ENCODE measurements at places on chromosomes 4 and X.

- DNase-seq = peak; percentile 31
Observed at GRCh38 chr4:38523524-38524448, 140.2 kb upstream of the KLF3 start.

DNA sequence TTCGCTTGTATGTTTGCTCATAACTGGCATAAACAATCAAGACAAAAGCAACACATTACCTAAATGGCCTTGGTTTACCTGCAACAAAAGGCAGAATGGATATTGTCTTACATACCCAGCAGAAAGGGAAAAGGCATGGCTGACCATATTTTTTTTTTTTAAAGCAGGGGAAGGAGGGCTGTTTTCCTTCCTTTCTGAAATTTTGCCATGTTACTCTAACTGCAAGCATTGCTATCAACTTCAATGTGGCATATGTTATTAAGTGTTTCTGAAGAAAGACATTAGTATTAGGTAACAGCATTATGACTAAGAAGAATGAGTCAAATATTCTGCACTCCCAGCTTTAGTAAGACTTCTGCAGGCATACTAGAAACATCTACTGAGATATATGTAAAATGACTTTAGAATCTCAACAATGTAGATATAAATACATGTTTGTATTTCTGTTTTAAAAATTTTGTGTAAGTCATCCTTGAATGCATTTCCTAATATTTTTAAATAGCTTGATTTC lies 512.6 kb upstream of the FAM241A start:
- DNase-seq = no peak

GRCh38 chrX:46582966-46583365 lies 9.4 kb downstream of the CHST7 start:
- DNase-seq = no peak

DNA sequence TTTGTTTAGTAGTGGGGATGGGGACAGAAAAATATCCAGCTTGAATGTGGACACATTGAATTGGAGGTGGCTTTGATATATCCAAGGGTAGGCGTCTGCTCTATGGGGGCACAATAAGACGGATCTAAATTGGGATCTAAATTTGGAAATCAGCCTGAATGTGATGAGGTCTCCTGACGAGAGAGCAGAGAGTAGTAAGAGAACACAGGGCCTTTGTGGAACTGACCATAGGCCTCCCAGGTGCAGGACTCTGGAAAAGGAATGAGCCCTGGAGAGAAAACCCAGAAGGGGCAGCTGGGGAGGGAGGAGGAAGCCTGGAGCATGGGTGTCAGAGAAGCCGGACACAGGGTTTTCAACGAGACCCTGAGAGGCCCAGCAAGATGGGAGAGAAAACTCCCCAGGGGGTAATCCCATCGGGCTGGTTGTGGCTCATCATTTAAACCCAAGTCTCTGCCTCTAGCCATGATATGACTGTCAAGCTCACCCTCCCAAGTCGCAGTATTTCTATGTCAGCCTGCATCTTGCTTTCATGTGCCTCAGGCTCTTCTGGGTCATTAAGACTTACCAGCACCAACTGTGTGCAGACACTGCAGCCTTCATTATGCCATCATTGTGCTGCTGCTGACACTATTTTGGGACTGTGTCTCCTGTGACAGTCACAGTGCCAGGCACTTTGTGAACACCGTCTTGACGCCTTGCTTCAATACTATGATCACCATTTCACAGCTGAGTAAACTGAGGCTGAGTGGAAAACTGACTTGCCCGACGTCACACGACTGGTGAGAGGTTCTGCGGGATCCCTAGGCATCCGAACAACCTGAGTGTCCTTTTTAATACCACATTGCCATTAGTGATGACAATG lies 57.1 kb downstream of the ANAPC4 start:
- no peak for DNase-seq

- no peak for DNase-seq
Observed at GRCh38 chrX:30220661-30221060, 5.3 kb downstream of the MAGEB2 start.

GRCh38 chr4:13240066-13240465 lies 244.1 kb downstream of the RAB28 start:
- no peak for DNase-seq

DNA sequence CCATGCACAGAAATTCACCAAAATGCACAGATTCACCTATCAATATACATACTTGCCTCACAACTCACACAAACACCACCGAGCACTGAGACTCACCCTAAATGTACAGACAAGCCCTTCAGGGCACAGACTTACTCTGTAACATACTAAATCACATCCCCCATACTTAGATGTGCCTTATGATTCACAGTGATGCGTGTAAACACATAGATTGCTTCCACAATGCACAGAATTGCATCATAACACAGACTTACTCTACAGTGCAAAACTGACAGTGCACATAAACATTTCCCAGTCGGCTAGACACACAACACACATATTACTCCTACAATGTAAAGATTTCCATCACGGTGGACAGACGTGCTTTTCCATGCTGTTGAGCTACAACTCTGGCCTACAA lies 6.2 kb downstream of the LINC00632 start:
- no peak for DNase-seq

DNA sequence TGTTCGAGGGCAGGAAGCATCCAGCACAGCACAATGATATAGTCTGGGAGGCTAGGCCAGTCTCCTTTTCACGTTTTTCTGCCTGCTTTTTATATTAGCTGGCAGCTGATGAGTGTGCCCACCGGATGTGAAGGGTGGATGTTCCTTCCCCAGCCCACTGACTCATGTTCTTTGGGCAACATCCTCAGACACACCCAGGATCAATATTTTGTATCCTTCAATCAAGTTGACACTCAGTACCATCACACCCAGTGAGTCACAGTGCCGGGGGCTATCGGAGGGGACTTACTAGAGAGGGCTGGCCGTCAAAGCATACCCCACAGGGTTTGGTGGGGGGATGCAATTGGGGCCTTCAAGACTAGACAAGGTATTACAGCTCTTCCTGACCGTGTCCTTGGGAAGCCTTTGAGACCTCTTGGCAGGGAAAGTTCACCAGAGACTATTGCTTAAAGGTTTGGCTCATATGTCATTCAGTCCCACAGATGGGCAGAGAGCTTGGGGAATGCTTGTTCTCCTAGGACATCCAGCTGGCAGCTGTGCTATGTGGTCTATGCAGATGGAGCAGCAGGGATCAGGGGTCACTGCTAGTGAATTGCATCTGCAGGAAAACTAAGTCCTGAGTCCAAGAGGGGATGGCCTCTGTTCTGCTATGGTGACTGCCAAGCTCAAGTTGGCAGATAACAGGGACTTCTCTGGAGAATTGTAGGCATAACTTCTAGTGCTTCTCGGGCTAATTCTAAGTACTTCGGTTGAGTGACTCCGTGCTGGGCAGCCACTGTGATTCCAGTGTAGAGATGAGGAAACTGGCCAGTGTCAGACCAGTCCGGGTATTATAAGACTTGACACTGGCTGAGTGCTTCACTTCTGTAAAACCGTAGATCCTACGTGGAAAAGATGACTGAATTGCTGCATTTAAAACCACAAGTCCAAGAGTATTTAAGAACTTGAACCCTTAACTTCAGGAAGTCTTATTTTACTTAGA lies 12.9 kb upstream of the WDR1 start:
- no peak for DNase-seq

DNA sequence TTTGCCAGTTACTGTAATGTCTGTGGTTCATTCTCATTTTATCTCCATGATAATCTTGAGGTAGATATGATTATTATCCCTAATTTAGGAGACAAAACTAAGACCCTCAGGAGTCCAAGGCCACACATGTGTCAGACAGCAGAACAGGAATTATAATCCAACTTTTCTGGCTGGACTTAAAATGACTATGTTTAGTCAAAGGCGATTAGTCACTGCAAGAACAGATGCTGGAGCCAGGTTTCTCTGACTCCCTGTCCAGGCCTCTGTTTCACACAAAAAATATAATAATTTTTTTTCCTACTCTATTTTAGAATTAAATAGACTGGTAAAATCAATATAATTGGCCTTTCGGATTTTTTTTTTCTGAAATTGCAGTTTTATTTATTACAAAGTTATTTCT lies 56.7 kb upstream of the TMEM131L start:
- no peak for DNase-seq

DNA sequence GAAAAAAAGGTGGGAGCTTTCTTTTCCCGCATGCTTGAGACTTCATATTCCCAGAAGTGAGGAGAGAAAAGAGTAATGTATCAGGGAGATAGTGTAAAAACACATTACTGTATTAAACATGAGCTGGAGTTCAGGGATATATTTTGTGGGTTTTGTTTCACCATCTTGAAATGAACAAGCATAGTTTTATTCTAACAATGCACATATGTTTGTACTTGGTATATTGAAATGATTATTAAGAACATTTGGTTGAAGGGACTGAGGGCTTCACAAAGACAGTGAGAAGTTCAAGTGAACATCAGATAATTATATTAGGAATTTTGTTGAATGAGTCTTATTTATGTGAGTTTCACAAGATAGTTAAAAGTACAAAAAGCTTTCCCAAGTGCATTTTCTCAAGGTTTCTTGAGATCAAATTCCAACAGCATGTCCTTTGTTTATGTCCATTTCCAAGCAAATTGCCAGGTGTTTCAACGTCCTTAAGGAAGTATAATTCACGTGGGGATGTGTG lies 368.8 kb downstream of the ANKRD50 start:
- DNase-seq = no peak

DNA sequence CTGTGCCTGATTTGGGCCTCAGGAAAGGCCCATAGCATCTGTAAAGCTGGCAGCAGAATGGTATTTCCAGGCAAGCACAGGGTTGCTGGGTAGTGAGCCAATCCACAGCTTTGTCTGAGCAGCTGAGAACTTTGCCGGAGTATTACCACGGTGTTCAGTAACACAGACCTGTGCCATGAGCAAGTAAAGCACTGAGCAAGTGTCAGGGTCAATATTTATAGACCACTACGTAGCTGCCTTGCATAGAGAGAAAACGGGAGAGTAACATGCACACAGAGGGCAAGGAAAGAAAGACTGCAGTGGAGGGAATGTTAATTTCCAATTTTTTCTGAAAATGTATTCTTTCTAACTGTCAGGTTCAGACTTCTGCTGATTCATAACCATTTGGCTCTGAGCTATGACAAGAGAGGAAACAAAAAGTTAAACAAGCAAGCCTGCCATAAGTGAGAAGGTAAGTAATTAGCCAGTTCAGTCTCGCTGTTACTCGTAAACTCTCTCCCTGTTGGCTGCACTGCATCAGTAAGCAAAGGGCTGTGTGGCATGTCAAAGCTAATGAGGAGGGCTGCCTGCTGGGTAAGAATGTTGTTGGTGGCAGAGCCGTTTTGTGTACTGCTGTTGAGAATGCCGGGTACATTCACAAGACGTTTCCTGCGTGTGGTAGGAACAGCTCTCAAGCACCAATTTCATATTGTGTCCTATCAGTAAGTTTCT lies 238.1 kb downstream of the BMPR1B start:
- DNase-seq = no peak

DNA sequence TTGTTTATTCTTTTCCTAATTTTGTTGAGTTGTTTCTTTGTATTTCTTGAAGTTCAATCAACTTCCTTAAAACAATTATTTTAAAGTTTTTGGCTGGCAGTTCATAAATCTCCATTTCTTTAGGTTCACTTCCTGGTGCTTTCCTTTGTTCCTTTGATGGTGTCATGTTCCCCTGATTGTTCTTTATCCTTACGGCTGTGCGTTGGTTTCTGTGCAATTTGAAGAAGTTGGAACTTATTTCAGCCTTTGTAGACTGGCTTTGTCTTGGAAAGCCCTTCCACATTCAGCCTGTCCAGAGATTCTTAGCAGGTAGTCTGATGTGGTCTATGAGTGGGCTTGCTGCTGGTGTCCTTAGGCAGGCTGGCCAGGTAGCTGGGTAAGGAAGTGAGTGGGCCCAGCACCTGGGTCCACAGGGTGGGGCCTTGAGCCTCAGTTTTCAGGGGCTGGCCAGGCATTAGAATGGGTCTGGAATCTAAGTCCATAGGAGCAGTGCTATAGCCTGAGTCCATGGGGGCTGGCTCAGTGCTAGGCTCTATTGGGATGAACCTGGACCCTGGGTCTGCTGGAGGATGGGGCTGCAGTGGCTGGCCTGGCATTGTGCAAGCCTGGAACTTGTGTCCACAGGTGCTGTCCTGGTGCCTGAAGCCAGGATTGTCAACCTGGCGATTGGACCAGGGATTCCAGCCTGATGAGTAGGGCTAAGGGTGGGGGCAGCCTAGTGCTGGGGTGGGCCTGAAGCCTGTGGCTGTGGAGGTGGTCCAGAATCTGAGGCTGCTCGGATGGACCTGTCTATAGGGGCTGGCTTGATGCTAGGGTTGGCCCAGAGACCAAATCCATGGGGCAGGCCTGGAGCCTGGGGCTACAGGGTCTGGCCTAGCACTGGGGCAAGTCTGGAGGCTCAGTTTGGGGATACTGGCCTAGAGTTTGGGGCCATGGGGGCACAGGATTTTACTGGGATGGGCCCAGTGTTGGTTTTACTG lies 152.4 kb downstream of the STAG2 start:
- no peak for DNase-seq

GRCh38 chr4:41024556-41025491 lies 189.5 kb downstream of the APBB2 start:
- no peak for DNase-seq

- DNase-seq = no peak
Observed at GRCh38 chr4:115781528-115782146, 668.2 kb upstream of the NDST4 start.

- DNase-seq = no peak
Observed at GRCh38 chrX:97446298-97446882, 562.7 kb downstream of the RPA4 start.

- no peak for DNase-seq
Observed at GRCh38 chr4:39620551-39621313, 17.9 kb downstream of the SMIM14 start.

DNA sequence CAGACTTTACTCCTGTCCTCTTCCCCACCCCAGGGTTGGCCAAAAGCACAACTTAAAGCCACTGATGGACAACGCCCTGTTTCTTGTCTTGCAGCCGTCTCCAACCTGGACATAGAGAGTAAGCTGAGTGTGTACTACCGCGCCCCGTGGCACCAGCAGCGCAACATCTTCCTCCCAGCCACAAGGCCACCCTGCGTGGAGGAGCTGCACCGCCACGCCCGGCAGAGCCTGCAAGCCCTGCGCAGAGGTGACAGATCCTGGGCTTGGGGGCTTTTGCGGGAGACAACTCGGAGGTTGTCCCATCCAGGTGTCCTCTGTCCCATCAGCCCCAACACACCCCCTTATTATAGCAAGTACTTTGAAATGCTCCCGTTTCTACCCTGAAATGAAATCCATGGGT lies 49.6 kb upstream of the SCML1 start:
- no peak for DNase-seq

Measured in CD4-positive, alpha-beta T cell treated with Interferon gamma for 1 hour (primary cell).